ENCODE measurements at places on chromosomes 6 and 20. TPM values are rescaled to one million over a fixed set of nuclear protein-coding genes. Genes with fewer than 3 reads are reported as not detected.

Gene GDAP1L1
- total RNA-seq: 1.2 TPM

DNA sequence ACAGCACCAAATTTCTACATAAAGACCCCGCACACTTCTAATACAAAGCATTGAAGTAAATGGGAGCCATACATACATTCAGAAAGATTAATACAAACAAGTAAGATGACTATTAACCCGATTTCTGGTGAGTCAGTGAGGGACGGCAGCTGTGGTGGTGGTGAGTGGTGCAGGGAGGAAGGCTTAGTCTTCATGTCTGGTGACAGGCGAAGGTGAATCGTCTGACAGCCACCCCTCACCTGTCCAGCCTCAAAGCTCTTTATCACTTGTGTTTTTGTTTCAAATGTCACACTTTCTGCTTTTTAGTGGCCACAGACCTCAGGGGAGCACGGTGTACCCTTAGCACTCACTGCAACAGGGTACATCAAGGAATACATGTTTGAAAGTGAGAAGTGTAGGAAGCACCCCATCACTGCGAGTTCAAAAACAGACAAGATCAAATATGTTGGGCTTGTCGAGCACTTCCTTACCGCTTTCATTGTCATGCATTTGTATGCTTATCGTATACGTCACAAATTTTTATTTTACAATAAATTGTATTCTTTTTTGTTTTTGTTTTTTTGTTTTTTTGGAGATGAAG is 63.5 kb downstream of the IRF4 start:
- no peak for DNase-seq

Gene ARFGEF3
- 1.7 TPM for total RNA-seq

Gene PRDM1
- 1.8 TPM for total RNA-seq

Gene ADTRP
- total RNA-seq: not detected

GRCh38 chr6:971981-972640 is 279.2 kb upstream of the EXOC2 start:
- DNase-seq: no peak

- no peak for DNase-seq
Measured at GRCh38 chr6:22827760-22828159, 258.4 kb downstream of the HDGFL1 start.

- no peak for DNase-seq
Measured at GRCh38 chr6:101380897-101381630, 12.4 kb upstream of the GRIK2 start.
